D341Med (cell line): ENCODE measurements at places on chromosomes 3 and 15.

- DNase-seq = no peak
These were observed 29.1 kb upstream of the KCTD6 start for GRCh38 chr3:58462829-58463180.

DNA sequence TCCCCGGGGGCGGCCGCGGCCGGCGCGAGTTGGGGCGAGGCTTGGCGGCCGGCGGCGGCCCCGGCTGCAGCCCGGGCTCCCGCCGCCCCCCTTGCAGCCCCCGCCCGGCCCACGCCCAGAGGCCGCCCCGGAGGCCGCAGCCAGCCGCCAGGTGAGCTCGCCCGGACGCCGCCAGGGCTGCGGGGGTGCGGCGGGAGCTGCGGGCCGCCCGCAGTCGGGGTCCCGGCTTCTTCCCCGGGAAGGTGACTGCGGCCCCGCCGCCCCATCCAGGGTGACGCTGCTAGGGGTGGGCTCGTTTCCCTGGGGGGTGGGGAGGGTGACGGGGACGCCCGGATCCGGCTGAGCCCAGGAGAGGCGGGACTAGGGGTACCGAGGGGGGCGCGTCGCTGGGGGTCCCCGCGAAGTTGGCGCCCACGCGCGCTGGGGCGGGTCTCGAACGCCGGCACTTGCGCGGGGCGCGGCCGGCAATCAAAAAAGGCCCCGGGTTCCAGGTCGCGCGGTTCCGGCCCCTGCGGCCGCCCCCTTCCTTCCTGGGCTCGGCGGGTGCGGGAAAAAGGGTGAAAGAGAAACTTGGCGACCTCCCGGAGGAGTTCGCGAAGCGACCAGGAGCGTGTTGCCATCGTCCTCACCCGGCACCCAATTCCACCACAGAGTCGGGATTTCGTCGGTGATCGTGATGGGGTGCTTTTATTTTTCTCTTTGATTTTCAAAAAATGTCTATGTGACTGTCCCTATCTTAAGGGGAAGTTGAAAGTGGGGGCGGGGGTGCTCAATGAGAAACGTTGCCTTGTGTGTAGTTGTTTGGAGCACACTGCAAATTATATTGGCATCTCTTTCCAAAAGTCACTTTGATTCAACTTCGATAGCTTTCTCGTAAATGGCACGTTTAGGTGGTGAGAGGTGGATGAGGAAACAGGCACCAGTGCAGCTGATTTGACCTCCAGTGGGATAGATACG lies 619 bp downstream of the ATXN7 start:
- peak; percentile 87 for DNase-seq

GRCh38 chr3:193330555-193331204 lies 47.9 kb downstream of the ATP13A5 start:
- no peak for DNase-seq

DNA sequence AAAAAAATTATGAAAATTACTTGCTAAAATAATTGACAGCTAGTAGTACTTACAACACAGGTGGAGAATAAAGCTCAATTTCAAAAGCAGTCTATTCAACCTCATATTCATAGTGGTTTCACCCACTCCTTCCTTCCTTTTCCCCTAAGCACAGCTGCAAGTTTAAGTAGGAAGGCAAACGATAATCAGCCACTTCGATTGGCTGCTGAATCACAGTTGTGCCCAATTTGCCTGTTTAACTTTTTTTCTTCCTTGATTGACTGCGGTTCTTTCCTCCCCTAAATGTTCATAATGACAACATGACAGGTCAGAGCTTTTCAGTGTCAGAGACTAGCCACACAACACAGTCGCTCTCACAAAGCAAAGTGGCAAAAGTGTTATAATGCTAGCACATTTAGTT lies 468.0 kb upstream of the GBE1 start:
- DNase-seq = no peak

DNA sequence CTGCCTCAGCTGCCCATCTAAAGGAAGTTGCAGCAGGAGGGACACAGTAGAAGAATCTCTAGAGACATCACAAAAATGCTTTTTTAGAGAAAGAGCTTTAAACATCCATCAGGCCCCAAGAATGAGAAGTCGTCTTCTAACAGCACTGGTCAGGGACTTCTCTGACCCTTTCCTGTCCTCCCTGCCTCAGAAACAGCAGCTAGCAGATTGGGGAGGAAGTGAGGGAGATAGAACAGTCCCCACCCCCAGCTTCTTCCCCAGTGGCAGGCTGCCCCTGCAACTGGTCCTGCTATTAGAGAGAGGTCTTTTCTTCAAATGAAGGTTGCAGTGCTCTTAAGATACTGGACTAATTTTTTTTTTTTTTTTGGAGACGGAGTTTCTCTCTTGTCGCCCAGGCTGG lies 55.1 kb downstream of the PDE8A start:
- no peak for DNase-seq

DNA sequence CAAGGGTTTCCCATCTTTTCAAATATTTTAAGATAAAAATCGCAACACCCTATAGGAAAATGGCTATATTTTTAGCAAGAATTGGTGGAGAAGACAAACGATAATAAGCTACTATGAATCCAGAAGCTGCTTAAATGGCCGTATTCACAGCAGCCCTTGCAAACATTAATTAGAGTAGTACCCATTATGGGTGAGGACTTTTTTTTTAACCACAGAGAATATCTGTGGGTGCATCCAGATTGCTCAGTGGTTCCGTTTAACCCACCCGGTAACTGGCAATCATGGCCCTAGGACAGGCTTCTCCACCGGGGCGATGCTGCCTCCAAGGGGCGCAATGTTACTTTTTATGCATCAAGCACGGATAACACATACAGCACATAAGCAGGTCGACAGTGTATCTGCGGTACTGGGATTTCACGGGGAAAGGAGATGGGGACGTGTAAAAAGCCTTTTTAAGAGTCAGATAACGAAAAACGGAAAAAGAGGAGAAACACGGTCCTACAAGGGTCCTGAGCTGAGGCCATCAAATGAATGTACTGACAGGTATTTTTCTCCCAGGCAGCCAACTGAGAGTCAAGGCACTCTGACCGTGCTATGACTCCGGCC lies 968 bp upstream of the TMEM266 start:
- DNase-seq = peak; percentile 49

DNA sequence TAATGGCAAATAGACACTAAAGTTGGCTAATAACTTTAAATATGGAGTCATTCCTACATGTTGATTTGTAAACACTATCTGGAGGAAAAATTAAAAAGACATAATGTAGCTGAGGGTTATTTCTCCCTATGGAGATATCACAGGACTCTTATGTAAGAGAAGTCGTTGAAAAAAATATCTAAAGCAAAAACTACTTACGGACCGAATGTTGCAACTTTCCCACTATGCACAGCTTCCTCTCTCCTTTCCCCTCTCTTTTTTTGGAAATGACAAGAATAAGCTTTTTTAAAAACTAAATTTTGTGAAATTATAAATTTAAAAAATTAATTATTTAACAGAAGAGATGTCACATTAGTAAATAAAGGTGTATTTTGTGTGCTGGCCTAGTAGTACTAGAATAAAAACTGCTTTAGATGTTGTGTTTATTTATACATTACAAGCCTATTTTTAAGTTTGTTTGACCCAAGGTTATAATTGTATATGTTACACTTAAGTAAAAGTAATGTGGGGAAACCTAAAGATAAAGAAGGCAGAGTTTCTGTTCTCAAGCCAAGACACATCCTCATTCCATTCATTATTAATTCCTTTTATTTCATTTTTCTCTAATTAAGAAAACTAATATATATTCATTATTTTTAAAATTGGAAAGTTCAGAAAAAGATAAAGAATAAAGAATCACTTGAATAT lies 20.7 kb upstream of the PPARG start:
- DNase-seq = no peak

- DNase-seq = no peak
These were observed 27.6 kb downstream of the RFT1 start for GRCh38 chr3:53102601-53103147.

- no peak for DNase-seq
These were observed 187.9 kb upstream of the BHLHE40 start for GRCh38 chr3:4791358-4791757.

DNA sequence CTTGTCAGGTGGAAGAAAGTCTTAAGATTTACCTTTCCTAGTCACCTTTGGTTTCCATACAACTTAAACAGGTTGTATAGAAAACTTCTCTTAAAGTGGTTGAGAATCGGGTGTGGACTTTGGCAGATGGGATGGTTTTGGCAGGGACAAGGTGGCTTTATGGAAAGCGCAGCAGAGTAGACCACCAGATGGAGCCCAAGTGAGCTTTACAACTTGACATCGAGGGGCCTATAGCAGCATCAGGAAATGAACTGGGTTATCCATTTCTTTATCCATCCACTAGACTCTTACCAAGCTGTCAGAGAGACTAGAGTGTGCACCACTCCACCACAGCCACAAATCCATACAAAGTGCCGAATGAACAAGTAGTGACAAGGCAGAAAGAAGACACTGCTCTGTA lies 85.3 kb upstream of the MBNL1 start:
- peak; percentile 65 for DNase-seq

DNA sequence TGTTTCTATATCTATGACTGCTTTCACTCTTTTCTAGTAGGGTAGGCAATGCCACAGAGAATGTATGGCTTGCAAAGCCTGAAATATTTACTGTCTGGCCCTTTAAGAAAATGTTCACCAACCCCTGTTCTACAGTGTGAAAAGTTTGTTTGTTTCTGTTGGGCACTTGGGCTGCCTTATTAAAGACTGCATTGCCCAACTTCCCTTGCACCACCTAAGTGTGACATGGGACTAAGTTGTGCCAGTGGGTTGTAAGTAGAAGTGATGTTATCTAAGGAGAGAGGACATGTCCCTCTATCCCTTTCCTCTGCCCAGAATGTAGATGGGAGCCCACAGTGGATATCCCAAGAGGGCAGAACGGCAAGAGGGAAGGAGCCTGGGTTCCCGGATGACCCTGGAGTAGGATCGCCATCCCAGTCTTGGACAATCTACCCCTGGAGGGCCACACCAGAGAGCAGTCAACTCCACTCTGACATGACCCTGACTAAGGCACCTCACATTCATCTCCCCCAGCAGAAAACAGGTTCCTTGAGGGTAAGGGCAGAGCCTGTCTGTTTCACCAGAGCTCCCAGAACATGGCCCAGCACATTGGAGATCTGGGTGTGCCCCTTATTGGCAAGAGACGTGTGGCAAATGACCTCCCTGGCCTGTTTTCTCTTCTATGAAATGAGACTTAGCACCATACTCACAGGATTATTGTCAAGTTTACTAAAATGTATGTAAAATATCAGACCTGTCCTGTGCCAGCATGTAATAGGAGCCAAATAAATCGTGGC lies 138.8 kb downstream of the SMAD6 start:
- no peak for DNase-seq

GRCh38 chr15:57706405-57707209 lies at the start of gene POLR2M:
Gene POLR2M, plus strand, starts transcription at chr15:57706714. Its CDS starts 129 bp downstream, at chr15:57706843.
- DNase-seq = peak; percentile 91

GRCh38 chr3:172924546-172924945 lies 174.0 kb downstream of the ECT2 start:
- no peak for DNase-seq

GRCh38 chr15:90839187-90840071 lies 29.0 kb upstream of the FURIN start:
- no peak for DNase-seq

- peak; percentile 62 for DNase-seq
These were observed 1039.2 kb downstream of the ROBO1 start for GRCh38 chr3:78728406-78729145.

GRCh38 chr3:150439657-150440056 lies 31.6 kb downstream of the TSC22D2 start:
- no peak for DNase-seq

- no peak for DNase-seq
These were observed 27.1 kb upstream of the GABRG3 start for GRCh38 chr15:26943866-26944265.

DNA sequence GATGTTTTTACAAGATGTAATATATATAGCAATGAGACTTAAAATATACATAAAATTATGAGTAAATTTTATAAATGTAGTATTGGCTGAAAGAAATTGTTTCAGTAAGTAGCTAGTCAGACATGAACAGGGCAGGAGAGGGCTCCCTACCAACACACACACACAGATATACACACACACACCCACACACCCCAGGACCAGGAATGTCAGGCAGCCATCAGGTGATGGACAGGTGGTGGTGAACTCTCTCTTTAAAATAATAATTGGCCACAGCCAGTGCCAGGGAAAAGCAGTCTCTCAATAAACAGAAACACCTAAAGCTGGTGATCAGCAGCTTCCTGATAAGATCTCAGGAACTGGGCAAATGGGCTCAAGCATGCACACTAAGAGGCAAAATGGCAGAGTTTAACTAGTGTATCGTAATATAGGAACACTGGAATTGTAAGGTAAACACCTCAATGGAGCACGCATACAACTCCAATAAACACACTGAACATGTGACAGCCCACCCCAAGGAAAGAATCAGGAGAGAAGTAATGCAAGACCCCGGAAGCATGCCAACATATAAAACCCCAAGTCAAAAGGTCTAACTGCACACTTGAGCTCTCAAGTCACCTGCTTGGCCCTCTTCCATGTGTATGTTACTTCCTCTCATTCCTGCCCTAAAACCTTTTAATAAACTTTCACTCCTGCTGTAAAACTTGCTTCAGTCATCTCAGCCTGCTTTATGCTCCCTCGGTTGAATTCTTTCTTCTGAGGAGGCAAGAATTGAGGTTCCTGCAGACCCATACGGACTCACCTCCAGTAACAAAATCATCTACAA lies 1034.1 kb upstream of the SEMA6D start:
- no peak for DNase-seq

DNA sequence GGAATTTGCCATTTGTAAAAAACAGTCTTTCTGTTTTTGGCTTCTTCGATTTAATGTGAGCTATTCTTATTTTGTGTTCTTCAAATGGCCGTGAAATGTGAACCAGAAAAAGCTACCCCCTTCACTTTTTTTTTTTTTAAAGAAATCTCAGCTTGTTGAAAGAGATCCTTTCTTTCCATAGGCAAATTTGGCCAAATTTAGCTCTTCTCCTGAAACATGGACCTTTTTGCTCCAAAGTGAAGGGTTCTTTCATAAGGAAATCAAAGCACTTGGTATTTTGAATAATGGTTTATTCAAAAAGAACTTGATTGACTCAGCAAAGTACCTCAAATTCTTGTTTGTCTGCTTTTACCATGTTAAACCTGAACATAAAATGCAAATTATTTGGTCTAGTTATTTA lies 10.1 kb downstream of the RCN2 start:
- no peak for DNase-seq

GRCh38 chr3:11713171-11713570 lies 69.5 kb upstream of the VGLL4 start:
- DNase-seq = no peak

GRCh38 chr15:30953731-30954378 lies 37.6 kb downstream of the MTMR10 start:
- no peak for DNase-seq

GRCh38 chr3:185046603-185047002 lies 106.3 kb downstream of the C3orf70 start:
- DNase-seq = no peak

DNA sequence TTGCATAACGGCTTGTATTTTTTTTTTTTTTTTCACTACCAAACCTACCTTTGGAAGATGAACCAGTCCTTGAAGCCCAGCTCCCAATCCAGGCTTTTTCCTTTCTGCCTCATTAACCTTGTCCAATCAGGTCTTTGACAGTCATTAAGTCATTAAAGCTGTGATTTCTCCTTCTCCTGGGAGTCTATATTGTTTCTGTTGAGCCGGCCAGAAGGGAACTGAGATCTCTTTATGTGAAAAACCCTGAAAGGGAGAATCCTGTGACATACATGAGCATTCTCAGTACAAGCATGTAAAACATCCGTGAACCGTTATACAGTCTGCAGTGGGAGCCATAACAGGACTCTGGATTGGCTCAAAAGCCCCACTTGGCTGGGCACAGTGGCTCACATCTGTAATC lies 40.0 kb downstream of the ZNF589 start:
- no peak for DNase-seq
